ENCODE measurements at places on chromosomes 2 and 18.

DNA sequence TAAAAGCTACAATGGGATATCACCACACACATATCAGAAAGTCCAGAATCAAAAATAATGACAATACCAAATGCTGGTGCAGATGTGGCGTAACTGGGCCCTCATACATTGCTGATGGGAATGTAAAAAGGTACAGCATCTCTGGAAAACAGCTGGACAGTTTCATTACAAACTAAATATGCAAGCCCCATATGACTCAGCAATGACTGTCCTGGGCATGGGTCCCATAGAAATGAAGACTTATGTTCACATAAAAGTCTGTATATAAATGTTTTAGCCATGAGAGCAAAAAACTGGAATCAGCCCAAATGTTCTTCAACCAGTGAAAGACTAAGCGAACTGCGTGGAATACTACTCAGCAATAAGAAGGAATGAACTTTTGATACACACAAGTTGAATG is 56.7 kb downstream of the ALPK2 start:
- DNase-seq = no peak

DNA sequence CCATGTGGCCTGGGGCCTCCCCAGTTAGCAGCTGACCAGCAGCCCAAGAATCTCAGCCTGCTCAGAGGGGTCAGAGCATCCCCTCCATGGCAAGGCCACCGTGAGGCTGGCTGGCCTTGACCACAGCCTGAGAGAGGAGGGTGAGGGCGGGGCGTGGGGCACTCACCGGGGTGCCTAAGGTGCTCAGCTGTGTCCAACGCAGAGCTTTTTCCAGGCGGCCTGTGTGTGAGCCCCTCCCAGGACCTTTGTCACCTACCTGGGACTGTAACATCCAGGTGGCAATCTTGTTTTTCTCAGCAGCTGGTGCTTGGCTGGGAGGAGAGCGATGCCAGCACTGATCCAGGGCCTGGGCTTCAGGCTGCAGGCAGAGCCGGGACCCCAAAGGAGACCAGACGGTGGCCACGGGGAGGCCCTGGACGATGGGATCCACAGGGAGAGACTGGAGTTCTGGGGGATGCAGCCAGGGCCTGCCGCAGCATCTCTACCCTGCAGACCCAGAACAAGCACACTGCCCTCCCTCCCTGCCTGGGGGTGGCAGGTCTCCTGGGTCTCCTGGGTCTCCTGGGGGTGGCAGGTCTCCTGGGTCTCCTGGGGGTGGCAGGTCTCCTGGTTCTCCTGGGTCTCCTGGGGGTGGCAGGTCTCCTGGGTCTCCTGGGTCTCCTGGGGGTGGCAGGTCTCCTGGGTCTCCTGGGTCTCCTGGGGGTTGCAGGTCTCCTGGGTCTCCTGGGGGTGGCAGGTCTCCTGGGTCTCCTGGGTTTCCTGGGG is 12.3 kb downstream of the SNED1 start:
- DNase-seq = no peak

GRCh38 chr2:109450574-109451273 is 163.0 kb downstream of the SEPTIN10 start:
- no peak for DNase-seq

- DNase-seq = no peak
Measured at GRCh38 chr2:154452471-154452870, 246.0 kb upstream of the KCNJ3 start.

- DNase-seq = no peak
Measured at GRCh38 chr2:206521115-206521514, 77.8 kb downstream of the ADAM23 start.

DNA sequence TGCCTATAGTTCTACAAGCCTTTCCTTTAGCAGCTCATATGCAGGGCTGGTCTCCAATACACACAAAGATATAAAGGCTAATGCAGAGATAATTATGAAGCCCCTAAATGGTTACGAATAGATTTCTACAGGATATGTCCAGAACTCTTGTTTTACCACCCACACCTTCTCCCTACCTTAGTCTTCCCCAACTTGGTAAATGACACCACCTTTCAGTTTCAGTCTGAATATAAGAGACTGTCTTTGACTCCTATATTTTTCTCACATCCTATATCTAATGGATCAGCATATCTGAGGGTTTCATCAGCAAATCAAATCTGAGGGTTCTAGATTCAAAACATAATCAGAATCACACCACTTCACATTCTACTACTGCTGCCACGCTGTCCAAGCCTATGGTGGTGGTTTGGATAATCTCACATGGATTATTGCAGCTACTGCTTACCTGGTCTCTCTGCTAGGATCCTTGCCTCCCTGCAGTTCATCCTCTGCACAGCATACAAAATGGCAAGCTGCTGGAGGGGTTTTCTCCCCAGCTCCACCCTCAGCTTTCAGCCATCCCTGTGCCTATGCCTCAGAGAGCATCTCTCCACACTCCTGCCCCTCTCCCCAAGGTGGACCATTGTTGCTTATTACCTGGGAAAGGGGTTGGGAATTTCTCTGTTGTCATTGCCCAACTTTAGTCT is 178.0 kb upstream of the SPOPL start:
- no peak for DNase-seq

Measured in activated naive CD4-positive, alpha-beta T cell treated with anti-CD3 and anti-CD28 coated beads for 36 hours (primary cell).